GF-D8 (cell line): ENCODE measurements at places on chromosomes 2 and 18.

GRCh38 chr2:60391649-60392375 lies 161.6 kb downstream of the BCL11A start:
- no peak for DNase-seq

DNA sequence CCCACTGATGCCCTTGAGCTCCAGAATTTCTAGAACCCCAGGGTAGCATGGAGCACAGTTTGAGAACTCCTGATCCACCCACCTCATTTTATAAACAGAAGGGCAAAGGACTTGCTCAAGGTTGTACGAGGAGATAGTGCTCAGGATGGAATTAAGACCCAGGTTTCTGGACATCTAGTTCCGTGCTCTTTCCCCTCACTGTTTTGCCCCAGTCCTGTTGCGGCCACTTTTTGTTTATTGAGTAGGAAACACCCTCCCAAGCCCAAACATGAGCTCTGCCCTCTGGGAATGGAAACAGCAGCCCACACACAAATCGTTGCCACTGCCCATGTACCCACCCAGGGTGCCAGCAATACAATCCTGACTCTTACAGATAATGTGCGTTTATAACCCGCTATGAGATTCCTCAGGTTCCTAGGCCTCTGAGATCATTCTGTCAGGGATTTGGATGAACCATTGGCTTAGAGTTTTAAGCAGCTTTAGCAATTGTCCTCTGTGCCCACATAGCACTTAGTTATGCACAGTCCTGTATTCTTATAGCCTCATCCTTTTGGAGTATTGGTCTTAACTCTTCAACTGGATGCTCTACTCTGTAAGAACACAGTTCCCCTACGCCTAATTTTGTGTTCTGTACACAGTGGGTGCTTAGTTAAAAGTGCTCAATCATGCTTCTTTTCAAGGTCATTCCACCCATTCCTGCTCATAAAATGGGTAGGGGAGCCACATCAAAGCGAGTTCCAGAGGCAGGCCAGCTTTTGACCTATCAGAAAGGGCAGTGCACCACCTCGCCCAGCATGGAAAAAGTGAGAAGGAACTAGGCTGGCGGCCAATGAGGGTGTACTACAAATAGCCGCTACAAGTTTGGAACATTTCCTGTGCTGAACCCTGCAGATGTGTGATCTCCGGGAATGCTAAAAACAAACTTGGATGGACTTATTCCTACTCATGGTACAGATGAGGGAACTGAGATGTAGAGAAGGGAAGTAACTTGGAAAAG lies 60.3 kb upstream of the IGFBP2 start:
- DNase-seq = no peak

DNA sequence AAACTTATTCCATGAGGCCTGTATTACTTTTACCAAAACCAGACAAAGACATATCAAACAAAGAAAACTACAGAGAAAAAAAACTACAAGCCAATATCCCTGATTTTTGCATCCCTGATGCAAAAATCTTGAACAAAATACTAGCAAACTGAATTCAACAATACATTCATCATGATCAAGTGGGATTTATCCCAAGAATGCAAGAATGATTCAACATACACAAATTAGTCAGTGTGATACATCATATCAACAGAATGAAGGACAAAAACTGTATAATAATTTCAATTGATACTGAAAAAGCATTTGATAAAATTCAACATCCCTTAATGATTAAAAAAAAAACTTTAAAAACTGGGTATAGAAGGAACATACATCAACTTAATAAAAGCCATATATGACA lies 106.8 kb downstream of the SLC39A10 start:
- no peak for DNase-seq

- no peak for DNase-seq
Observed at GRCh38 chr2:6872394-6872793, 5.2 kb upstream of the RSAD2 start.

DNA sequence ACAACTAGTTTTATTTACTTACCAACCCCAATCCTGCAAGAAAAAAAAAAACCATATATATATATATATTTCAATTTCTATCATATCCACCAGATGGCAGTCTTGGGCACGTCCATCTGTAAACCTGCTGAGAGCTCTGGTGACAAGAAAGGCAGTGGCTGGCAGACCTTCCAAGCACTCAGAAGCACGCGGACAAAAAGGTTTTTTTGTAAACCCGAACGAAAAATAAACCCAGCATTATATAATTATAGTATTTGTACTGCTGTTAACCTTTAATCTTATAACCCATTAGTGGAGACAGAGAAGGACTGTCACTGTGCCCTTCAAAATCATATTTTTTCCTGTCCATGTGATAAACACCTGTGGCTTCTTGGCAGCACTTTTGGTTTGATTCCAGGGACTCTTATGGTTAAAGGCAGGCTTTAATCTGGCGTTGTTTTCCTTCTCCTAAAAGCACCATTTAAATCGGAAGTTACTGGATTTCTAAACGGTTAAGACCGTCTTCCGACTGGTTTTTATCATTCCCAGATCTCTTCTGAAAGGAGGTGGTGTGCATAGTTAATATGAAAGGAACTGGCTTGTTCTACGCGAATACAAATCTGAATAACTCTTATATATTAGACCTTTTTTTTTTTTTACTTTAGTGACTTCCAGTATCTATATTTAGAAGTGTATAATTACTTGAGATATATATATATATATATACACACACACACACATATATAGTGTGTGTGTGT lies 31.0 kb upstream of the SLC3A1 start:
- peak; percentile 64 for DNase-seq

DNA sequence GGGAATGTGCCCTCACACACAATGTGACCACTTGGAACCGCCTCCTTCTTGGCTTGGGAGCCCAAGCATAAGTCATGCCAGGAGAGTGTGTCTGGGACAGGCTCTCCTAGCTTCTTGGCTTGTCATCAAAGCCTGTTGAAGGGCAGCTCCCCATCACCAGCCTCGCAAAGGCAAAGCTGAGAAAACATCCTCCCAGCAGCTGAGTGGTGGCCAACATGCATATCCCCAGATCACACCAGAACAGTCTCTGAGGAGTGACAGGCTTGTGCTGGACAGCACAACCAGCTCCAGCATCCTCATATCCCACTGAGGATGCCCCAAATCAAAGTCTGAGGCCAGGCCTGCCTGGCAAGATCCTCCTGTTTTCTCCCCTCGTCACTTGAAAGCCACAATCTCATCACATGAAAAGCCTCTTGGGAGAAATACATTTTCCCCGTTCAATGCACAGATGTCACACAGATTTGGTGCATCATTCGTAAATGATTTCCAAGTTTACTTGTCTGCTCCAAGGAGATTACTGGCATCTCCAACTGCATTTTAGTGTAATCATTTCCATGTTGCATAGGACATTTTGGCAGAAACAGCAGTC lies 269.3 kb downstream of the TTC32 start:
- DNase-seq = no peak

DNA sequence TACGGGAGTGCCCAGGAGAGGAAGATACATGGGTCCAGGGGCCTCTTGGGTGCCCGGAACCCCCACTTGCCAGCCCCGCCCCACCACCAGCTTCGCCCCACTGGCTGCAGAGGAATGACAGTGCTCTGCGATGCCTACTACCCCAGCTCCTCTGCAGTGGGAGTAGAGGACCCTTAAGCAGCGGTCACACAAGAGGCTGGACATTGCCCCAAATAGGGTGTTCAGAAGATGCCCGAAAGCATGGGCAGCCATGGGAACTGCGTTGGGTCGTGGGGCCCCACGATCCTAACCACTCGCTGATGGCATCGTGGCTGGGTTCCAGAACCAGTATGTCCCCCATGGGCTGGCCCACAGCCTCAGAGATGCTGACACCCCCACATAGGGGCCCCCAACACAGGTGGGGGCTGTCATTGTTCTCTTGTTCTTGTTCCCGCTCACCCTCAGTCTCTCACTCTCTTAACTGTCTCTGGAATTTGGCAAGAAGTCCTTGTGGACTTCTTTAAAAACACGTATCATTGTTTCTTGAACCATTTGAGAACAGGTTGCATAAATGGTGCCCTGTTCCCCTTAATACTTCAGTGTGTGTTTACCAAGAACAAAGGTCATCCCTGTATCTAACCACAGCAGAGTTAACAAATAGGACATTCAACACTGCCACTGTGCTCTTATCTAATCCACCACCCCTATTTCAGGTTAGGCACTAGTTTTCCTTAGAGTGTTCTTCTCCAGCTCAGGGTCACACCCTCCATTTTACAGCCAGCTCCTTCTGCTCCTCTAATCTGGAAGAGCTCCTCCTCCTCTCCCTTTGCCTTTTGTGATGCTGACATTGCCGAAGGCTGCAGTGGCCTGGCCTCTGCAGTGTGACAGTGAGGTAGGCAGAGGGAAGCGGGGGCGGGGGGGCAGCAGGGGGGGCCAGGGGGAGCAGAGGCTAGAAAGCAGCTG lies 76.3 kb downstream of the STPG4 start:
- DNase-seq = no peak

GRCh38 chr2:207317378-207317984 lies 151.7 kb upstream of the KLF7 start:
- no peak for DNase-seq

- DNase-seq = no peak
Observed at GRCh38 chr18:49368876-49369440, 91.5 kb downstream of the DYM start.

- no peak for DNase-seq
Observed at GRCh38 chr2:83915381-83915780, 543.7 kb downstream of the SUCLG1 start.

GRCh38 chr18:7023063-7023580 lies 94.5 kb downstream of the LAMA1 start:
- no peak for DNase-seq

GRCh38 chr2:2621855-2622254 lies 290.8 kb upstream of the MYT1L start:
- no peak for DNase-seq

DNA sequence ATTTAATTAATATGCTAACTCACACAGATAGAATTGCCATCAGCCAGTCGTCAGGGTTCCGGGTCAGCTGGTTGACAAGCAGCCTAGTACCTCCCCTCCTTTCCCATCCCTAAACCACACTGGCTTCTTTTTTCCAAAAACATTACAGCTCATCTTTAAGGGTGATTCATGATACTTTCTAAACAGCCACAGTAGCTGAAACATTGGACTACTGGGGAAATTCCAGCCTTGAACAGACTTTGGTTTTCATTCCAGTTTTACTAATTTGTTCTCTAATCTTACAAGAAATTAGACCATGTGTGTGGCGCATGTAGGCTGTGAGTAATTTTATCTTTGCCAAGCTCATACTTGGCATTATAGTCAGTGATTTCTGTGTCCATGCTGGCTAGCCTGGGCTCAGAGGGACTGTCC lies 110.8 kb downstream of the FMNL2 start:
- DNase-seq = no peak

DNA sequence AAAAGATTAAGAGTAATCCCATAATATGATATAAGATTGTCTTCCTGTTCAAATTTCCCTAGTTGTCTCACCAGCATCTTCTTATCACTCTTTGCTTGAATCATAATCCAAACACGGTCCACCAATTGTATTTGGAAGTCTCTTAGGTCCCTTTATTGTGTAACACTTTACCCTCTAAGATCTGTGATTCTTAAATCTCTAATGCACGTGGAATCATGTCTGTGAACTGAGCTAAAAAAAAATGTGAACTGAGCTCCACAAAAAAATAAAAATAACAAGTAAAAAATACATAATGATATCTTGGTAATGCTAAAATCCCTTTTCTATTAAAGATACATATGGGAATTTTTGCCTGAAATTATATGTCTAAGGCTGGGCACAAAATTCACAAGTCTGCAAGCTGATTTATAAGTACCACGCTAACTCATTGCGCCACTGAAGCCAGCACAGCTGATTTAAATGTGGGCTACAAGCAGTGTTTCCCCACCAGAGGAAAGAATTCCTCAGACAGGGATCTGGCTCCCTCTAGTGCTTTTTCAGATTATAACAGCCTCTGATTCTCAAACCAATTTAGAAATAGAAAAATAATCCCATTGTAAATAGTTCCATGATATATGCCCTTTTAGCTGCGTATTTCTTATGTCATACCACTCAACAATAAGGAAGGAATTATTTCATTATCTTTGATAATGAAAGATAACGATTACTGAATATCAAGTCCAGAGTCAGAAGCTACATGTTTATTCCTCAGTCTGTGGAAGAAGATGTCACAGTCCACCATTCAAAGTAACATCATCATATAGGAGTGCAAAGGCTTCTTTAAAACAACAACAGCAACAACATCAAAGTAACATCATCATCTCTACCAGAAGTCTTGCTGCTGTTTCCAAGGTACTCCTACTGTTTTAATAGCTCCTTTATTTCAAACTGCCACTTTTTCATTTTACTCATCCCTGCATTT lies 22.9 kb downstream of the RBM43 start:
- DNase-seq = peak; percentile 35

- DNase-seq = no peak
Observed at GRCh38 chr2:653645-654425, 23.4 kb downstream of the TMEM18 start.

DNA sequence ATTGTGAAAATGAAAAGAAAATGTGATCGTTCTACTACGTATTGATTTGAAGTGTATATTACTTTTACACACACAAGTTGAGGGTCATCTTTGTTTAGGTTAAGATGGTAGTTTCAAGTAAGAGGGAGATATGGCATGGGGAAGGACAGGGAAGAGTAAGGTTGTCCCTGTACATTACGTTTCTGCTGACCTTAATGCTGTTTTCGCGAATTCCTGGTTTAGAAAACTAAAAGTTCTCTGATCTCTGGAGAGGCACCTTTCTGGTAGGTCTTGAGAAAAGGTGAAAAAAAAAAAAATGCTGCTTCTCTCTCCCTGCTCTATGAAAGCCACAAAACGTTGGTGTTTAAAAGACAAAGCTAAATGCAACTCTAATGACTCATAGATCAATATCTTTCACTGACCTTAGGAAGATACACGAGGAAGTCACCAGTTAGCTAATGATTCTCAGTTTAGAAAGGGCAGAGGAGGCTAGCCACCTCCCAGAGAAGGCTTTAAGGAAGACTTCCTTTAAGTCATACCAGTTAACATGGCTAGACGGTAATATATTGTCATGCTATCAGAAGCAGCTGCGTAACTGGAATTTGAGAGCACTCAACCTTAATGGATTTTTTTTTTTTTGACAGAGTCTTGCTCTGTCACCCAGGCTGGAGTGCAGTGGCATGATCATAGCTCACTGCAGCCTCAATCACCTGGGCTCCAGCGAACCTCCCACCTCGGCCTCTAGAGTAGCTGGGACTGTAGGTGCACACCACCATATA lies 13.2 kb downstream of the TXNDC2 start:
- peak; percentile 38 for DNase-seq

- no peak for DNase-seq
Observed at GRCh38 chr18:8990276-8991031, 112.0 kb upstream of the NDUFV2 start.

DNA sequence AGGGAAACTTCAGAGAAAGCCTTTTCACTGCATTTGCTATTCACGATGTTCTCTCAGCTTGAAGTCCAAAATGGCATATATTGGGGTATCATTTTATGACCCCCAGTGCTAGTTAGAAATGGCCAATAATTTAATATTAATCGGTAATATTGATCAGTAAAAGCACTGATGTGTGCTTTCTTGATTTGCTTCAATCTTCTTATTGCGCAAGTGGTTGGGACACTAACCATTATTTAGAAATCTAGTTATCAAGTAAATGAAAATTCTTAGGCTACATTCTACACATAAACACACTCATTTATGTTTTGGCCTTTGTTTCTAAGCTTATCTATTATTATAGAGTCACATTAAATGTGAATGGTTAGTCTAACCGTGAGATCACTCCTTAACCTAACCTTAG lies 49.7 kb upstream of the VWC2L start:
- no peak for DNase-seq

GRCh38 chr2:2663401-2664036 lies 332.4 kb upstream of the MYT1L start:
- DNase-seq = no peak

- DNase-seq = no peak
Observed at GRCh38 chr2:43616967-43617680, 19.9 kb upstream of the PLEKHH2 start.

- no peak for DNase-seq
Observed at GRCh38 chr18:48116873-48117630, 186.6 kb upstream of the SMAD2 start.
